Activated CD8-positive, alpha-beta memory T cell treated with anti-CD3 and anti-CD28 coated beads for 4 hours (primary cell): ENCODE measurements at places on chromosomes 7 and 10.

DNA sequence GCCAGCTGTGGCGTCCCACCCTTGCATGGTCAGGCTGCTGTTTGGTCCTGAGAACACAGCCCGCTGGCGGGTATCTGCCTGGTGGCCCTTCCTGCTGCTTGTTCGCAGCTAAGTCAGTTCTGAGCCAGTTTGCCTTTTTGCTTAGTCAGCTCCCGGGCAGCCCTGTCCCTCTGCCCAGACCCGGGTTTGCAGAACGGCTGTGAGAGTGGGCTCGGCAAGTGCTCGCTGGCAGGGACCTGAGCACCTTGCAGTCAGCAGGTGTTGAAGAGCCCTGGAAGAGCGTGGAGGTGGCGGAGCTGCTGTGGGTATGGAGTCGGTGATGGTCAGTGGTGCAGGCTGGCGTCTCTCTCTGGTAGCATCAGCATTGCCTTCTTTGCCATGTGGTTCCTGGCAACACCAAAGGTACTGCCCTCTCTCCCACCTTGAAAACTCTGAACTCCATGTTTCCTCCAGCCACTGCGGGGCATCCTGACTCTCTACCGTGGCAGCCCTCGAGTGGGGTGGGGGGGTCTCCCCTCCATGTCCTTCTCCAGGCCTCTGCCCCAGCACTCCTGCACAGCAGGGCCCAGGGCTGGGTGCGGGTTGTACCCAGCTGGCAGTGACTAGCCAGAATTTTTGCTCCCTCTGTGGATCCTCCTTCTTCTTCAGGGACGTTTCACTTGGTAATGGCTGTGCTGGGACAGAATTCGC lies 4.6 kb downstream of the INPP5A start:
- DNase-seq = no peak

DNA sequence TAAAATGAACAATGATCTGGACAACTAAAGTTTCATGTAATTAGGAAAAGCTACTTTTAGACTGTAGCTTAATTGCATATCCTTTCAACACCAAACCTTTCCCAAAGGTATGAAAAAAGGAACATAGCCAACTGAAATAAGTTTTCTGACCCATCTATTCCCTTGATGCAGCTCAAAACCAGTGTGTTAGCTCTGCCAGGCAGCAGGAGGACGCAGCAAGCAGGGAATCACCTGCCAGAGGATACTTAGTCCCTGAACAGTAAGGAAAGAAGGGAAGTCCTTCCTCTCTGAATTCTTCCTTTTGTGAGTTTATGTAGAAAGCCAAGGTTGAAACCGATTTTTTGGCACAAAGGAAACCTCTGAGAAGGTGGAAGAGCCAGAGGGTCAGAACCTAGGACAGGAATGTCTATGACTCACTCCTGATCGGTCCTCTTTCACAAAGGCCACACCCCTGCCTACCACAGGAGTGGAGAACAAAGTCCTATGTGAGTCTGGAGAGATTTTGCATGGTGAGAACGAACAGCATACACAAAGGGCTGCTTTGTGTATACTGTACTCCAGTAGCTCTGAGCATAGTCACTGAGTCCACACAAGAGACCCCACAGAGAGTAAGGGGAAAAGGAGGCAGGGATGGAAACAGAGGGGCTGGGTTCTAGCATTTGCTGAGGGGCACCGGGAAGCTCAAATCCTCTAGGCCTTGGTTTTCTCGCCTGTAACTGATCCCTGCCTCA lies 68.8 kb upstream of the GSDME start:
- no peak for DNase-seq

- no peak for DNase-seq
Observed at GRCh38 chr7:68276725-68277124, 1280.1 kb downstream of the TYW1 start.

GRCh38 chr10:63765126-63765525 lies 243.9 kb downstream of the REEP3 start:
- no peak for DNase-seq

DNA sequence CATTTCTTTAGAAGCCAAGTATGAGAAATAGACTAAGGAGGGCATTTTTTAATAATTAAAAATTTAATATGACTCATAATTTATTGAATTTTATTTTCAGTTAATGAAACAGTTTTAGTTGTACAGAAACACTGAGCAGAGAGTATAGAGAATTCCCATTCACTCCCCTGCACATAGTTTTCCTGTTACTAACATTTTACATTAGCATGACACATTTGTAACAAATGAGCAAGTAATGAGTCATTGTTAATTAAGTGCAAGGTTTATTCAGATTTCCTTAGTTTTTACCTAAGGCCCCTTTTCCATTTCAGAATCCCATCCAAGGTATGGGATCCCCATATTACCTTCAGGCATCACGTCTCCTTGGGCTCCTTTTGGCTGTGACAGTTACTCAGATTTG lies 271.5 kb upstream of the FZD8 start:
- no peak for DNase-seq

- DNase-seq = no peak
Observed at GRCh38 chr7:151672716-151673115, 153.0 kb upstream of the RHEB start.

- DNase-seq = no peak
Observed at GRCh38 chr7:158356454-158356853, 231.2 kb downstream of the PTPRN2 start.

DNA sequence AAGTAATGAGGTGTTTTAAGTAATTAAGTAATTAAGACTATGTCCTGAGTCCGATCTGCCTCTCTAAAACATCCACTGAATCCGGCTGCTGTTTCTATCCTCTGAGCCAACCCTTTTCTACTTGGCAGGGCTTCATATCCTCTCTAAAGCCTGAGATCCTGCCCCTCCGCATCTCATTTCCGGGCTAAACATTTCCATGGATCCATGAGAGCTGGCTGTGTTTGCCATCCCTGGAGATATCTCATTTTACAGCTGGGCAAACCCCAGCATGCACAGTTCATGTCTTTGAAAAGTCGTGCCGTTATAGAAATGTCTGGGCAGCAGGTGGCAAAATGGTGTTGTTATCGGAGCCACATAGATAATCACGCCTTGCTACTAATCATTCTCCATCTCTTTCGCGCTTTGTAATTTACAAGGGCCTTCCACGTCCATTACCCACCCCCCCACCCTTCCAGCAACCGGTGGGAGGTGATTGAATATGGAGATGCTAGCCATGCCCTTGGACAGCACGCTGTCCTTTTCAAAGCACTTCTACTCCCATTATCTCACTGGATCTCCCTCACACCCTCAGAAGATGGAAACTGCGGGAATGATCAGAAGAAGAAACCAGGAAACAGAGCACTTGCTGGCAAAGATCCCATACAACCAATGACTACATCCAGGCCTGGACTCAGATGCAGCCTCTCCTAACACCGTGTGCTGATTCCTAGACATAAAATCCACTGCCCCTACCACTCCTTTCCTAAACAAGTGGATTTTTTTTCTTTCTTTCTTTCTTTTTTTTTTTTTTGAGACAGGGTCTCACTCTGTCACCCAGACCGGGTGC lies 1189.2 kb downstream of the TYW1 start:
- DNase-seq = no peak

DNA sequence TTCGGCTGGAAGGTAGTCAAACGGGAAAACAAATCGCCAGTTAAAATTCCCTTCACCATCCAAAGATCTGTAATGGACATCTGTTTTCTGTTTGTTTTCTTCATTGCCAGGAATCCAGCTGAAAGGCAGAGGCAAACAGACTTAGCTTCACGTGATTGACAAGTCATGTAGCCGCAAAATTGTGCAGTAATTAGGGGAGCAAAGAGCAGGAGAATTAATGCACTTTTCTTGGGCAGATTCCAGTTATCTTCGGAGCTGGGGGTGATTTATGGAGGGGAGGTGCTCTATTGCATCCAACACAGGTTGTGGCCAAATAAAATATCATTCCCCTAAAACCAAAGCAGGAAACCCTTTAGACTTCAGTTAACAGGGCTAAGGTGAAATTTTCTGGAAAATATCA lies 162.2 kb downstream of the MYOF start:
- no peak for DNase-seq

DNA sequence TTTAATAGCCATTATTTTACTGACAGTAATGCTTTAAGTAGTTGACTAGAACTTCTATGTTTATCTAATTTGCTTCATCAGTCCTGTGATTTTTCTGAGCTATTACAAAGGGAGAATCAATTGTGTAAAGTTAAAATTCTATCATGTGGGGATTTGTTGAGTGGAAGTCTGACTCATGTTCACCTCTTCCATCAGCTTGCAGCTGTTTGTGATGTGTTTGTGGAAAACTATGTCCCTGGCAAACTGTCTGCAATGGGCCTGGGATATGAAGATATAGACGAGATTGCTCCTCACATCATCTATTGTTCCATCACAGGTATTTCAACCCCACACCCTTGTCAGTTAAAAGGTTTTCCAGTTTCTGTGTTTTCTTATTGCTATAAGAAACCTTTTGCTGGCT lies 59.9 kb downstream of the SUGCT start:
- no peak for DNase-seq

GRCh38 chr10:129727495-129727894 lies 236.6 kb downstream of the EBF3 start:
- DNase-seq = no peak

GRCh38 chr10:86063341-86063740 lies 303.3 kb downstream of the GRID1 start:
- DNase-seq = no peak

DNA sequence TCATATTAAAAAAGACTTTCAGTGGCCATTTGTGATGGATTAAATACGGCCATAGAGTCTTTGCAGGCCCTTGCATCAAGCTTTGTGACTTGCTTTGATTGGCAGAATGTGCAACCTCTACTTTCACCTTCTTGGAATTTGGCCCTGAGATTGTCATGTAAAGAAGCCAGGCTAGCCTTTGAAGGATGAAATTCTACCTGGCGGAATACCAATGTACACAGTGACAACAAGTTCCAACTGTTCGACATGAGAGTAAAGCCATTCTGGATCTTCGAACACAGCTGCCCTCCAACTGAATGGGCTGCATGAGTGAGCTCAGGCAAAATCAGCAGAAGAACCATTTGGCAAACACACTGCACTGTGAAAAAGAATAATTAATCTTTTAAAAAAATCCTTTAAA lies 321.3 kb downstream of the PHF14 start:
- no peak for DNase-seq

- no peak for DNase-seq
Observed at GRCh38 chr7:29066641-29067040, 79.7 kb downstream of the CPVL start.

- DNase-seq = no peak
Observed at GRCh38 chr7:114008696-114009095, 89.9 kb upstream of the PPP1R3A start.

GRCh38 chr7:82778021-82778420 lies 334.4 kb upstream of the CACNA2D1 start:
- no peak for DNase-seq

GRCh38 chr7:95157381-95157780 lies 167.0 kb downstream of the PON1 start:
- DNase-seq = no peak

GRCh38 chr10:82397854-82398253 lies 522.9 kb downstream of the NRG3 start:
- no peak for DNase-seq

DNA sequence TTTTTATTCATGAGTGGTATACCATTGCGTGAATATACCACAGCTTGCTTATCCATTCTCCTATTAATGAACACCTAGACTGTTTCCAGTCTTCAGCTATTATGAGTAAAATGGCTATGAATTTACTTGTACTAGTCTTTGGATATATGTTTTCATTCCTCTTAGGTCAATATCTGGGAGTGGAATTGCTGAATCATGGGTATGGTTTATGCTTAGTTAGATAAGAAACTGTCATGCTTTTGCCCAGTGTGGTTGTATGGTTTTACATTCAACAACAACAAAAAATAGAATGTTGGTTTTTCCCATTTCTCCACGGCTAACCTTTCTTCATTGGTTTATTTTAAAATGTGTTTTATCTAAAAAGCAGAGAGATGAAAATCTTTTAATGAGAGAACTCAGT lies 308.3 kb downstream of the PHF14 start:
- DNase-seq = no peak

DNA sequence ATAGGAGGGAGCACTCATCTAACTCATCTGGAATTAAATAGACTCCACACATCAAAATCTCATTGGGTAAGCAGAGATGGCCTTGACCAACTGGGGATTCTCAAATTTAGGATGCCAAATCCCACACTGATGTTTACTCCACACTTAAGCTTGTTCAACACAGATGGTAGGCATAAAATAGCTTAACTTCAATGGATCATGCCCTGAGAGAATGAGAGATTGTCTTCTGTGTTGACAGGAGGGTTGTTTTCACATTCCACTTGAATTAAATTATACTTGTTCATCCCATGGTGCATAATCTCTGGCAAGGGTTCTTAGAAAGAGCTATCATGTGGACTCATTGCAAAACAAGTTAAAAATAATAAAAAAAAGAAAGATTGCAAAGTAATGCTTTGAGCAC lies 391.4 kb downstream of the PLXDC2 start:
- no peak for DNase-seq

DNA sequence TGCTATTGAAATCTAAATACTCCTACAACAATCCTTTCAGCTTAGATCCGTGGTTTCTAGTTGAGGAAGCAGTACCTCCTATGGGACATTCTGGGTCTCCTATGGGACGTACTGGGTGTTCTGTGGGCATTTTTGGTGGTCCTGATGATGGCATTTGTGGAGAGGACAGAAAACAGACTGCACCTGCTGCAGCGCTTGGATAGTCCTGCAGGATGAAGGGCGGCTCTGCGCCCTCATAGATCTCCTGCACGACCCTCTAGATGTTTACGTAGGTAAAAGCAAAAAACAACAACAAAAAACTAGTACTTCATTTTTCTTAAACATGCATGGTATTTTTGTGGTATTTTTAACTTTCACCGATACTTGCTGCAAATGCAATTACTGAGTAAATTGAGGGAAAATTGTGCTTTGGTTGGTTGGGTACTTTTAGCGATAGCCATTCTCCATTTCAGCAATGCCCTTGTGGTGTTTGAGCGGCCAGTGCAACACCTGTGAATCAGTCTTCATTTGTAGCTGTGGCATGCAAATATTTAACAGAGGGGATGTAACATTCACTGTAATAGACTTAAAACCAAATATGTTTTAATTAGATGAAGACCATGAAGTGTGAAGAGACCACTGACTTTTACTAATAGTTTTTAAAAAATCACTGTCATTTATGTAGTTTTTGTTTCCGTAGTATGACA lies 461.2 kb downstream of the SDK1 start:
- no peak for DNase-seq

- no peak for DNase-seq
Observed at GRCh38 chr7:136030330-136030729, 53.2 kb upstream of the MTPN start.

GRCh38 chr10:97270523-97271154 lies 21.8 kb downstream of the ARHGAP19 start:
- DNase-seq = no peak

DNA sequence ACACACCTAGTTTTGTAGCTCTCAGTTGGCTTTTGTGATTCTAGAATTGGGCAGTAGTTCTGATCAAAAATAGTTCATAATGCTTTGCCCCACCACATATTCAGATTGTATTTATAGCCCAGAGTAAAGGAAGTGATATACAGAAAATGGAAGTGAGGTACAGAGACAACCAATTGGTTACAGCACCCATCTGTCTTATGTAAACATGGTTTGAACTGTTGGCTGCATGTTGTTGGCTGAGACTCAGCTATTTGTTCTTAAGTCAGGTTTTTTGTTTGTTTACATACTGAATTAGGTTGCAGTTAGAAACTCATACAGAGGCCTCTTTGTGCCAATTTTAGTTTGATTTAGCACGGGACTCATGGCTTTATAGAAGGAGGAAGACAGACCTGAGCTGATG lies 158.9 kb upstream of the GPR26 start:
- DNase-seq = no peak
